ENCODE measurements at places on chromosomes 3 and 15.

GRCh38 chr3:142961539-142961938, 1.9 kb downstream of the PAQR9 start:
- no peak for DNase-seq

- DNase-seq: no peak
Measured at GRCh38 chr3:160678292-160678842, 1.4 kb downstream of the ARL14 start.

DNA sequence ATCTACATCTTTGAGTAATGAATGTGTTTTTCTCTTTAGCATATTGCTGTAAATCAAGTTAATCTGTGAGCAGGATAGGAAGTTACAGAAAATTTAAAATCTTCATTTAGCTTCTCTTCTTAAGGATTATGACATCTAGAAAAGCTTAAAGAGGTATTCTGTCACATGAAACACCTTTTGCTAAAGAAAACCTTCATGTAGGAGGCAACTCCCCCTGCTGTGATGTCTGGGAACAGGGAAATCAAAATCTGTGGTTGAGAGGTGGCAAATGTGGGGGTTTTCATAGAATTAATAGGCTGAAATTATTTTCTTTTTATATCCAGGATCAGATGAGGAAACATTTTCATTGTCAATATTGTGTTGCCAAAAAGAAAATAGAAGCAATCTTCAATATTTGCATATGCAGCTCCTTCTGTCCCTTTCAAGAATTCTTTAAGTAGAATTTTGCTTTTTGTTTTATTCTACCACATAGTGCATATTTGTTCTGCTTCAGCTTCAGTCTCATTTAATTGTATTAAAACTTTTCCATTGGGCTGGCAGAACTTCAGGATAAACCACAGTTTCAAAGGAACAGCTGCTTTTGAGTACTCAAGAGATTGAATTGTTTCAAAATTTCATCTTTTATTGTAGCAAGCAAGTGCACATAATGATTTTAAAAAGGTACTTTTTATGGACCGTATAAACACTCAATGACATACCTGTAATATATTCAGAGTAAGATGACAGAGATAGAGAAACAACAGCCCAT, 128.4 kb downstream of the RAP2B start:
- no peak for DNase-seq

GRCh38 chr15:78663703-78664102, 22.7 kb upstream of the CHRNB4 start:
- DNase-seq: no peak

GRCh38 chr3:52998771-52999513, 46.9 kb downstream of the SFMBT1 start:
- no peak for DNase-seq

DNA sequence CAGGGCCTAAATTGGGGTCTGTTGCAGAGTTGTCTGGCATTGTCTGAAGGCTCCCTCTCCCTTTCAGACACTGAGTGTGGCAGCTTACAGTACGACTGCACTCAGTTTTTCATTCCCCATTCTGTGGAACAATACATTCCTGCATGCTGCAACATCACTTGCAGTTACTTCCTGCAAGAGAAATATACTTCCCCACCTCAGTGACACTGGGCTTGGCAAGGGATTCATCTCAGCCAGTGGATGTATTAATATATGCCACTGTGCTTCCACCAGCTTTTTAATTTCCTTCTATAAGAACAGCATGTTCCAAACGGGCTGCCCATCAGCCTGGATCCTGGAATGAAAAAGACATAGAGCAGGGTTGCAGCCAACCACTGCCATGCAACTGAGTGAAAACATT, 23.1 kb downstream of the B3GALNT1 start:
- no peak for DNase-seq

DNA sequence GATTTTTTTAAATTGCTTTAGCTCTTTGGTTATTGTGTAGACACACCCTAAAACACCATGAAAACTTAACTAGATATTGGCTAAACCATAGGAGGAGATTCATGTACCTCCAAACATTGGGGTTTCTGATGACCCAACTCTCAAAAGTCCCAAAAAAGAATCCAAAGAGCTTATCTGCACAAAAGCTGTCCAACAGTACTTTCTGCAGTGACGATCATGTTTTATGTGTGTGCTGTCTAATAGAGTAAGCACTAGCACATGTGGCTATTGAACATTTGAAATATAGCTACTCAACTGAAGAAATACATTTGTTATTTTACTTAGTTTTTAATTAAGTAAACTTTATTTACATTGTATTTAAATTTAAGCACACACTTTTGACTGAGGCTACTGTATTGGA, 818.2 kb upstream of the LMCD1 start:
- no peak for DNase-seq

GRCh38 chr3:184656829-184657681, 54.8 kb downstream of the MAGEF1 start:
- no peak for DNase-seq

All from stimulated activated CD8-positive, alpha-beta memory T cell treated with anti-CD3 and anti-CD28 coated beads, Interleukin-7, amount 100 ng/mL, for 1 hour (primary cell).